Left lung (tissue), 14 donors: ENCODE measurements at places on chromosomes 2 and 18.

DNA sequence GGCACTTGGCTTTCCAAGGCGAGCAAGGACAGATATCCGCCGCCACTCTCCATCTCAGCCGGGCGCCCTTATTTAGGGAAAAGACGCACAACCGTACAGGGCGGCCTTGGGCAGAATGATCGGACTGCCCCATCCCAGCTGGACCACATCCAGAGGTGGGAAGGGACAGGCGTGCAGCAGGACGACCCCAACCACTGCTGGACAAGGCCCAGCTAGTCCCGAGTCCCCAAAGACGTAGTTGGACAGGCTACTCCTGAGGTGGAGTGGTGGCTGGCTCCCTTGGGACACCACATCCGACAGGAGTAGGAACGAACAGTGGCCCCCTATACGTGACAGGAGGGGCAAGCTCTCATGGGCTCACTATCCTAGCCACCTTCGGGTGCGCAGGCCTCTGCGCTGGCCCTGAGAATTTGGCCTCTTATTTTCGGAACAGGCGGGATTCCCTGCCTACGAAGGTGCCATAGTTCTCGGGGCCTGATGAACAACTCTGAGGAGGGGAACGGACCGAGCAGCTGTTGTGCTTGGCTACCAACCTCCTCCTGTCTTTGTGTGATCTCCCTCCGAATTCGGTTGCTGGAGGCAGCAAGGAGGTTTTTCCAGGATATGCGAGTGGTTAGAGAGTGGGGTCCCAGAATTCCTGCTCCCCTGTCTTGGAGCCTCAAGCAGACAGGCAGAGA lies 2.3 kb downstream of the FEV start:
- no peaks in the 10 kb centered on the region for H3K36me3 ChIP-seq
- DNase-seq, result no peak
- H3K27me3 ChIP-seq, result peaks cover 82% of the 10 kb centered on the region
- peaks cover 46% of the 10 kb centered on the region for H3K4me1 ChIP-seq

GRCh38 chr2:43274055-43274454 lies 47.6 kb upstream of the ZFP36L2 start:
- no peak overlapping the region for H3K4me3 ChIP-seq
- DNase-seq, result no peak
- peaks cover 16% of the 10 kb centered on the region for H3K4me1 ChIP-seq

- H3K36me3 ChIP-seq, result no peaks in the 10 kb centered on the region
- no peaks in the 10 kb centered on the region for H3K27me3 ChIP-seq
- H3K4me3 ChIP-seq, result no peak overlapping the region
- H3K27ac ChIP-seq, result no peak overlapping the region
Measured at GRCh38 chr18:77000527-77000926, 132.1 kb downstream of the MBP start.

- no peaks in the 10 kb centered on the region for H3K27me3 ChIP-seq
- H3K4me3 ChIP-seq, result no peak overlapping the region
Measured at GRCh38 chr2:25082002-25082622, 40.2 kb downstream of the EFR3B start.

- H3K4me3 ChIP-seq, result no peak overlapping the region
- DNase-seq, result no peak
- no peaks in the 10 kb centered on the region for H3K36me3 ChIP-seq
Measured at GRCh38 chr18:33812186-33812585, 234.2 kb downstream of the ASXL3 start.
